SW480 (cell line): ENCODE measurements at places on chromosomes 7 and 10.

DNA sequence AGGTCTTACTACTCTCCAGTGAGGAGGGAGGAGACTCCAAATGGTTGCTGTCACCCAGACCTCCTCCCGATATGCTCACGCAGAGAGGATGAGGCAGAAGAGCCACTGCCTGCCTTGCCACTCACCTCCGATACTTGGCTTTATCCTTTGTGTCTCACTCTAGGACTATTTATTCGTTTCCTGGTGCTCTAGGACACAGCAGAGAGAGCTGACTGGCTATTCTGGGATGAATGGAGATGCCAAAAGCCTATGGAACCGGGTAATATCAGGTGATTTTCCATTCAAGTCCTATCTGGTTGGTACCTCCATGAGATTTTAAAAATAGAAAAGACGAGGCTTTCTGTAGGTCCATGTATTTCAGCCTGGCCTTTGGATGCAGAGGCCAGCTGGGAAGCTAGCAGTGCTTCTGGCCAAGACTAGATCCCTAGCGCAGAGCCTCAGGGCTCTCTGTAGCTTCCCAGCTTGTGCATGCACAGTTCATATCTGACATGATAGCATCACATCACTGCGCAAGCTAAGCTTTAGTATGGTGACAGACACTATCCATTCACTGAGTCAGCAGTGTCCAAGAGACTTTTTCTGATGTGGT is 239.0 kb upstream of the ANKRD30A start:
- no peak for DNase-seq

DNA sequence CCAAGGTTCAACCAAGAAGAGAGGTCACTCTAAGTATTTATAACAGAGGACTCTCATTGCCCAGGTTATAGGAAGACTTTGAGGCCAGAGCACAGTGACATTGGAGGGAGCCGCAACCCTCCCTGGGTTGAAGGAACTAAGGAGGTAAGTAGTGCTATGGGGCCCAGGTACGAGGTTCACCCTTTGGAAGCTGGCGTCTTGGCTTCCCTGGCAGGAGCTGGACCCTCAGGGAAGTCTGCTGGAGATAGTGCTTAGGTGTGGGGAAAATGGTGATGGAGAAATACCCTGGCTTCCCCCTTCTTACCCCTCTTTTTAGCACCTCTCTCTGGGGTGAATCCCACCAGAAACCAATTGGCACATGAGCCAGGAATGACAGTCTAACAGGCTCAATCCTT is 317.9 kb upstream of the ZNF32 start:
- DNase-seq = no peak

GRCh38 chr7:69808391-69808790 is 210.1 kb downstream of the AUTS2 start:
- no peak for DNase-seq

DNA sequence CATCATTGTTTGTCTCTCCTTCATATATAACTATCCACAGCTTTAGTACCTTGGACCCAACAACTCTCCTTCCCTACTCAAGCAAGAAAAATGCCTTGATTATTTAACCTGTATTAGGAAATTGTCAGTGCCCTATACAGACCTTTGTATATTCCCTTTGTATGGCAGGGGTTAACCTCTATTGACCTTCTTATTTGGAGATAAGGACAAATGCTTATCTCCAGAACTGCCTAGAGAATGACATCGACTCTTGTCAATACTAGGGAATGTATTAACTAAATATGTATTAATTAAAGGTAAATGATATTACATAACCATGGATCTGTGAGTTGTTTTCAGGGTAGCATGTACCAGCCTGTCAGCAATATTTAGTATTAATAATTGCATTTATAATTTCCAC is 10.4 kb upstream of the AKR1D1 start:
- DNase-seq = no peak

DNA sequence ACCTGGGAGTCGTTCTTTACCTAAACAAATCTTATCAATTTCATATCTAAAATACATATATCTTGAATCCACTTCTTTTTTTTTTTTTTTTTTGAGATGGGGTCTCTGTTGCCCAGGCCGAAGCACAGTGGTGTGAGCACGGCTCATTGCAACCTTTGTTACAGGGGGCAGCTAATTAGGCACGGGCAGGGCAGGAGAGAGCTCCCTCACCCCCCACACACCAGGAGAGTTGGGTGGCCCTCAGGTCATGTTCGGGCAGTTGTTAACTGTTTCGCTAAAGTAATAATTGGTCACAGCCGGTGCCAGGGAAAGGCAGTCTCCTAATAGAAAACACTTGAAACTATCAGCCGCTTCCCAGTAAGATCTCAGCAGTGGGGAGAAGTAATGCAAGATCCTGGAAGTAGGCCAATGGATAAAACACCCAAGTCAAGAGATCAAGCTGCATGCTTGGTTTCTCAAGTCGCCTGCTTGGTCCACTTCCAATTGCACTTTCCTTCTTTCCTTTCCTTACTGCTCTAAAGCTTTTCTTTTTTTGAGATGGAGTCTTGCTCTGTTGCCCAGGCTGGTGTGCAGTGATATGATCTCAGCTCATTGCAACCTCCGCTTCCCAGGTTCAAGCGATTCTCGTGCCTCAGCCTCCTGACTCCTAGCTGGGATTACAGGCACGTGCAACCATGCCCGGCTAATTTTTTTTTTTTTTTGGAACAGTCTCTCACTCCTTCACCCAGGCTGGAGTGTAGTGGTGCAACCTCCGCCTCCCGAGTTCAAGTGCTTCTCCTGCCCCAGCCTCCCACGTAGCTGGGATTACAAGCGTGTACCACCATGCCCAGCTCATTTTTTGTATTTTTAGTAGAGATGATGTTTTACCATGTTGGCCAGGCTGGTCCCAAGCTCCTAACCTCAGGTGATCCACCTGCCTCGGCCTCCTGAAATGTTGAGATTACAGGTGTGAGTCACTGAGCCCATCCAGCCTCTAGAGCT is 21.3 kb upstream of the EFCAB10 start:
- no peak for DNase-seq

DNA sequence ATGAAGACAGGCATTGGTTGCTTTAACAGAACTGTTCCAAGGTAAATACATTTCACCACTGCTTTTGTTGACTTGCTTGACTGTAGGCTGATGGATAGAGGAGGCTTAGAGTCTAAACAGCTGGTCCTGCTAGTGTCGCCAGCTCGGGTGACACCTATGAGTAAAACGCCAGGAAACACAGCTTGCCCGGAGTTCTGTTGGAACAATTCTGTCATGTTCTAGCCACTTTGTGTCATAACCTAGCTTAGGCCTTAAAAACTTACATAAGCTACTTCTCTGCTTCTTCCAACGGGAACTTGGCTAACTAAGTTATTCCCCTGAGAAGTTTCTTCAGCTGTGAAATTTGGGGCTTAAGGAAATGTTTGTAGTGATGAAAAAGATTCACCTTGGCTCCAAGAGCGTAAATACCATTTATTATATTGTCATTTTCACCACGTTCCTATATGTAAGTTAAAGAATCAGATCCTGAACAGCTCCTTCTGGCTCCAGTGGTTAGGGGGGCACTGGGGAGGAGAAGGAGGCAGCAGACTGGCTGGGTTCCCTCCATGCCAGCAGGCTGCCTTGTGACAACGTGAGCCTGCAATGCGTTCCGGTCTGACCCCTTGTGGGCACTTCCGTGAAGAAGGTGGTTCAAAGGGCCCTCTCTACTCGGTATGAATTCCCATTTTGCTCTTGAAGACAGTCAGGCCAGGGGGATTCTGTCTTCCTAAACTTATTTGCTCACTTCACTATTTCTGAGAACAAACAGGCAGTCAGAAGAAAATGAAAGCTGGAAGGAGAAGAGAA is 253.2 kb downstream of the BMPER start:
- DNase-seq = no peak

GRCh38 chr10:44168478-44168877 is 216.4 kb downstream of the CXCL12 start:
- DNase-seq = peak; percentile 2

- no peak for DNase-seq
These were observed 73.1 kb downstream of the CLIP2 start for GRCh38 chr7:74362266-74362665.

GRCh38 chr10:44818041-44818649 is 93.0 kb upstream of the TMEM72 start:
- no peak for DNase-seq

- no peak for DNase-seq
These were observed 29.6 kb upstream of the ANK3 start for GRCh38 chr10:60419249-60419648.

DNA sequence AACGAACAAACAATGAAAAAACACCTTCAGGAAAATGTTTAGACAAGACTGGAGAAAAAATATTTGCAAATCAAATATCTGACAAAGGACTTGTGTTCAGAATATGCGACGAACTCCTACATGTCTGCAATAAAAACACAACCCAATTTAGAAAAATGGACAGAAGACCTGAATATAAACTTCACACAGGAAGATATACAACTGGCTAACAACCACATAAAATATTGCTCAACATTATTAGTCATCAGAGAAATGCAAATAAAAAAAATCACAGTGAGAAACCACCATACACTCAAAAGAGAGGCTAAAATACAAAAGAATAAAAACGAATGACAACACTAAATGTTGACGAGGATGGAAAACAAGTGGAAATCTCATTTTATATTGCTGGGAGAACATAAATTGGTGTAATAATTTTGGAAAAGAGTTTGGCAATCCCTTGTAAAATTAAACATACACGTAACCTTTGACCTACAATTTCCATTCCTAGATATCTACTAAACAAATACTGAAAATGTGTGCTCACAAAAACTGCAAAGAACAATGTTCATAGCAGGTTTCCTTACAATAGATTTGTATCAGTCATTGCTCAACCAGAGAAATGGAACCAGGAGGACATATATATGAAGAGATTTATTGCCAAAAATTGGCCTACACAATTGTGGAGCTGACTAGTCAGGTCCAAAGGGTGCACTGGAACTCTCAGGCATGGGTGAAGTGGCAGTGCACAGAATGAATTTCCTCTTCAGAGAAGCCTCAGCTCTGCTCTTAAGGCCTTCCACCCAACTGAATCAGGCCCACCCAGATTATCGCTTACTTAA is 82.9 kb upstream of the OGDHL start:
- no peak for DNase-seq

DNA sequence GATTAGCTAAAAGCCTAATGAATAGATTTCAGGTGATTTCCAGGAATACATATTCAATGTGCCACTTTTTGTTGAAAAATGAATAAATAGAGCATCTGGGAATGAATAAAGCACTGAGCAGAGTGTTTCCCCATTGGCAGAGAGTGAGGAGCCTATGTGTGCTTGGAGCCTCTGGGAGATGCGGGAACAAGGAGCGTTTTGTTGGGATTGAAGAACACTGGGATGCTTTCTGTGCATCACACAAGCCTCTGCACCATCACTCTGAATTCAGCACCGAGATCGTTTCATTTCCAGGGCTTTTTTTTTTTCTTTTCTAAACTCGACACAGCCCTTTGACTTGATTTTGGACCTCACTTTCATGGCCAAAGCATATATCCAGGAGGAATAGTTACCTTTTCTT is 111.4 kb downstream of the BAMBI start:
- no peak for DNase-seq

DNA sequence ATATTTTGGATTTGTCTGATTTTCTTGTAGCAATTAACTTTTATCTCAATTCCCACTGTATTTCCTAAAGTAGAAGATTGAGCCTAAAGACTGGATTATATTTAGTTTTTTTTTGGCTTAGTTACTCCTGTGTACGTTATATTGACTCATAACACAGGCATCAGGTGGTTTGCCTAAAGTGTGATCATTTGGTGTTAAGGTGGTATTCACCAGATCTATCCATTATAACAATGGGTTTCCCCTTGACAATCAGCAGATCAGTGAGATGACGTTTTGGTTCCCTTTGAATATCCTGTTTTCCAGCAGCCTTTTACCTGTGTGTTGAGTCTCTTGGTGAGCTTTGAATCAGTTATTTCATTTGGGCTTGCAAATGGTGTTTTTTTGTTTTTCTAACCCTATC is 18.1 kb downstream of the MAPK8 start:
- no peak for DNase-seq

DNA sequence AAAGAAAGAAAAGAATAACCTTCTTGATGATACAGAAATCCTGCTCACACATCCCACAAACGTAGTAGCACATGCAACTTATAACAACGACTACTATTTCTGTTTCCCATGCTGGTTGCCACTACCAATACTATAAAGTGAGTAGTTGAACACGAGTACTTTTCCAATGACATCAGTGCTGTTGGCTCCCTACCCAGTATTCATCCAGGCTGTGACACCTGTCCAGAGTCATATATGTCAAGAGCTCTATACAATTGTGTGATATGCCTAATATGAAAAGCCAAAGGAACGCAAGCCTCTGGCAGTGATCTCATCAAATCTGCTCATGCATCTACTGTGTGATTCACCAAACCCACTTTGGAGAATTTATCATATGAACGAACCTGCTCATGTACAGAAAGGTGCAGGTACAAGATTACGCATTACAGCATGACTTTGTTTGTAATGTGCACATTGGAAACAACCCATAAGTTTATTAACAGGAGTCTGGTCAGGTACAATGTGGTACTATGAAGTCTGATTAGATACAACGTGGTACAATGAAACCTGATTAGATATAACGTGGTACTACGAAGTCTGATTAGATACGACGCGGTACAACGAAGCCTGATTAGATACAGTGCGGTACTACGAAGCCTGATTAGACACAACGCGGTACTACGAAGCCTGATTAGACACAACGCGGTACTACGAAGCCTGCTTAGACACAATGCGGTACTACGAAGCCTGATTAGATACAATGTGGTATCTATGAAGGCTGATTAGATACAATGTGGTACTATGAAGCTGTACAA is 5.8 kb upstream of the ITIH5 start:
- no peak for DNase-seq

- no peak for DNase-seq
These were observed 418.1 kb downstream of the ZNF716 start for GRCh38 chr7:57867884-57868701.

GRCh38 chr10:89120931-89121763 is 86.0 kb downstream of the CH25H start:
- no peak for DNase-seq
